ENCODE measurements at places on chromosomes 11 and 22.

DNA sequence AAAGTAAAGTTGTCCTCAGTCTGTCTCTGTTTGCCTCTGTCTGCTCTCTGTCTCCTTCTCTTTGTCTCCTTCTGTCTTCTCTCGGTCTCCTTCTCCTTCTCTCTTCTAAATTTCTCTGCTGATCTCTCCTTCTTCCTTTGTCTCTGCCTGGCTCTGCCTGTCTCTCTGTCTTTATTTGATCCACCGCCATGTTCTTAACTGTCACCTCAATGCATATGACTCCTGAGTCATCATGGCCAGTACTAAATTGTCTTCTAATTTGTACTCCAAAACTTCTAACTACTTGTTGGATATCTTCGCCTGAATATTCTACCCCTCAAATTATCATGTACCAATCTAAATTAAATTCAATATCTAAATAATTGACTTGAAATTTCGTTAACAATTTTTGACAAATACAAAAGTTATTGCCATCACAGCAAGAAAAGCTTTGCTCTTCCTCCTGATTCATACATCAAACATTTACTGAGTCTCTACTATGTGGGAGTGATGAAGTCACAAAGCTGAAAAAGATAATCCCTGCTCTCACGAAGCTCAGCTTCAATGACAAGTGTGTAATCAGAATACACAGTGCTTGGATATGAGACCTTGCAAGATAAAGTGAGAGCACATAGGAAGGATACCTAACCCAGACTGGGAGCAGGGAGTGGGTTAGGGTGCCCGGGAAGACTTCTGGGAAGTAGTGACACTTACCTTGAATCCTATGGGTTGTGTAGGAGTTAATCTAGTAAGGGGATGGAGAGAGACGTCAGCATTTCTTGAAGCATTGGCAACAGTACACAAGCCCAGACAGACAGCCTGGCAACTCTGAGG, 193.0 kb downstream of the MAML2 start:
- DNase-seq = no peak

- DNase-seq = no peak
Measured at GRCh38 chr11:3046190-3046589, 11.0 kb downstream of the CARS1 start.

DNA sequence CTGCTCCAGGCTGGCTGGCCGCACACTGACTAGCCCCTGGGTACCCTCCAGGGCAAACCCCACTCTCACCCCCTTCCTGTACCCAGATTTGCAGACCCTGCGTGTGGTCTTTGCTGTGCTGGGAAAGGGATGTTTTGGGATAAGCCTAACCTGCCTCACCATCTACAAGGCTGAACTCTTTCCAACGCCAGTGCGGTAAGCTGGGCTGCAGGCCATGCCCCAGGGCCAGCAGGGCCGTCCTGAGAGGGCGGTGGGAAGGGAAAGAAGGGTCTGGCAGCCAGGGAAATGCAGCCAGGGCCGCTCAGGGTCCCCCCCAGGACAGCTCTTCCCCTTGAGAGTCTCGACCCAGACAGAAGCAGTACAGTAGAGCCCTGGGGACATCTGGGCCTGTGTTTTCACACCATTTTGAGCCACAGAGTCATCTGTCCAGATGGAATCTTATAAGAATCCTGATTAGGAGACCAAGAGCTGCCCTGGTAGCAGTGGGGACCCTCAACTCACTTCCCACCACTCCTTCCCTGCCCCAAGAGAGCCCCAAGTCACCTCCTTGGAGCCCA, 22.4 kb upstream of the SLC22A12 start:
- DNase-seq = no peak

- DNase-seq = no peak
Measured at GRCh38 chr22:40043081-40043480, 48.3 kb downstream of the FAM83F start.

- DNase-seq = no peak
Measured at GRCh38 chr22:41226723-41227655, 13.7 kb downstream of the CHADL start.

DNA sequence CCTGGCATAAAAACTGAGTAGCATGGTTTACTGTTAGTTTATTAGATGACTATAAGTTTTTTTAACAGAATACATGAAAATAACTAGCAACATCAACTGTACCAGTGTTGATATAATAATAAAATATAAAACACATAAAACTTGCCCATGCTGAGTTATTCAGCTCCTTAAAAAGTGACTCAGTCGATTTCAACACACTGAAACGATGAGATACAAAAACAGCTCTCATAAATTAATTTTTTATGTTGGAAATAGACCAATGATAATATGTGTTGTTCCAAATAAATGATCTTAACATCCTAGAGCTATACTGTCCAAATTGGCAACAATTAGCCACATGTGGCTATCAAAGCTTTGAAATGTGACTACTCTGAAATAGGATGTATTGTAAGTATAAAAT, 15.9 kb downstream of the PDGFD start:
- DNase-seq = no peak

DNA sequence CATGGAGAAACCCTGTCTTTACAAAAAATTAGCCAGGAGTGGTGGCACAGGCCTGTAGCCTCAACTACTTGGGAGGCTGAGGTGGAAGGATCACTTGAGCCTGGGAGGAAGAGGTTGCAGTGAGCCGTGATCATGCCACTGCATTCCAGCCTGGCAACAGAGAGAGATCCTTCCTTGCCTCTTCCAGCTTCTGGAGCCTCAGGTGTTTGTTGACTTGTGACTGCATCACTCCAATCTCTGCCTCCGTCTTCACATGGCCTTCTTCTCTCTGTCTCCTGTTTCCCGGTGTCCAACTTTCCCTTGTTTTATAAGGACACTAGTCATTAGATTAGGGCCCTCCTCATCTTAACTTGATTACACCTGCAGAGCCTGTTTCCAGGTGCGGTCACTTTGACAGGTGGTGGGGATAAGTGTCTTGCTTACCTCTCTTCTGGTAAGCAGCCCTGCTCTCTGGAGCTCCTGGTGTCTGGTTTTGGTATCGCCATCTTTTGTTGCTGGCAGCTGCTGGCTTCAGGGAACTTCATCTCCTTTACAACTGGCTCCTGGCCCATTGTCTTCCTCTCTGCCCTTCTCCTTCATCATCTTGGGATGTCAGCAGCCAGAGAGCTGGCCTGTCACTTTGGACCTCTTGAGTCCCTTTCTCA, 8.2 kb upstream of the USP2 start:
- DNase-seq = no peak

- no peak for DNase-seq
Measured at GRCh38 chr22:21051145-21051830, 5.5 kb downstream of the LRRC74B start.

DNA sequence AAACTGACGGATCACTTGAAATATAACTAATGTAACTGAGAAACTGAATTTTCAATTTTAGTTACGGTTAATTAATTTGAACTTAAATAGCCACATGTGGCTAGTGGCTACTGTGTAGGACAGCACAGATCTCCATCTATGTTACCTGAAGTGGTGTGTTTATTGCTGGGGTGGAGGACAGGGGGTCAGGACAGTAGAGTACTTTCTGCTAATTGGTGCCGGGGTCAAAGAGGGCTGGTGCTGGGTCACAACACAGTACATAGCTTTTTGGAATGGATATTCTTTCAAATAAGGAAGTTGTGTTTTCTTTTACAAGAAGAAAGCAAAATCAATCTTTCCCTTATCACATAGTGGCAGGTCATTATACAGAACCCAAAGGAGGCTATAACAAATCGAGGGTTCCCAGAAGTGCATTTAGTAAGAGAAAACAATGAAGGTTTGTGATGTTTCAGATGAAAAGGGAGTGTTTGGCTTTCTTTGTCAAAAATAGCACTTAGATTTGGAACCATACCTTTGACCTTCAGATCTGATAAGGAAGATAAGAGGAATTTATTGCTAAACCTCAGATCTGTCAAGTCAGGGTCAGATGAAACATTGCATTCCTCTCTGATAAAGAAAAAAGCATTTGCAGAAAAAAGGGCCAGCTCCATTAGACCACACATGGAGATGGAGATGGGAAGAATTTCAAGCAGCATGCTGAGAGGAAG, 384.5 kb downstream of the AASDHPPT start:
- no peak for DNase-seq

Data from neuronal stem cell (in vitro differentiated cells).